SHP77 (cell line): ENCODE measurements at places on chromosomes 5 and 9.
A peak's percentile ranks its signal among the peaks of the same experiment; 100 is the strongest.

DNA sequence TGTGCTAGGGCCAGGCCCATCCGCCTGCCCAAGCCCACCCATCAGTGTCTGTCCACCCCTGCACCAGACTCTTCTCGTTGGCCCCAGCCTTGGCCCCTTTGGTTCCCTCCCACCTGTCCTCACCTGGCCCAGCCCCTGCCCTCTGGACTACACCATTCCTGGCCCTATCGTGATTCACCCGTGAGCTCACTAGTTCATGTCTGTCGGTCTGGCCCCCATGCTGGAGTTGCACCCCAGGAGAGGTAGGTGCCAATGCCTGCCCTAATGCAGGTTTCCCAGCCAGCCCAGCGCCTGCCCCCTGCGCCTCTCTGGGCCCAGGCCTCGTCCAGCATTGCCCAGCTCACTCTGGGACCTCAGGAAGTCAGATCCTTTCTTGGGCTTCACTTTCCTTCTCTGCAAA, 115.4 kb upstream of the LMX1B start:
- DNase-seq, result no peak

- DNase-seq, result no peak
These were observed 299.6 kb downstream of the NTRK2 start for GRCh38 chr9:84969084-84969483.

DNA sequence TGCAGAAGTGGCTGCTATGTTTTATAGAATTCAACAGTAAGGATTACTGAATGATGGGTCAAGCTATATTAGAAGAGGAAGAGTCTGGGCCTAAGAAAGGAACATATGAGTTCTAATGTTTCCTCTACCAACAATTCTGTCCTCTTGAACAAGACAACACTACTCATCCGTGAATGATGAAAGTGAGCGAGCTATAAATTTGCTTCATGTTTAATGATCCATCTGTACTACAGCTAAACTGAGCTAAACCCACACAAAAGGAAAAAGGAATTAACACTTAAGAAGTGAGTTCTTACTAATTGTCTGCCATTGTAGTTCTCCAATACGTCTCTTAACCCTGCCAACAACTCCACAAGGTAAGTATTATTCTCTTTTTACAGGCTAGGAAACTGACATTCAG, 204.4 kb downstream of the GLIS3 start:
- DNase-seq, result no peak

- no peak for DNase-seq
These were observed 12.4 kb downstream of the TTC39B start for GRCh38 chr9:15294604-15295003.

DNA sequence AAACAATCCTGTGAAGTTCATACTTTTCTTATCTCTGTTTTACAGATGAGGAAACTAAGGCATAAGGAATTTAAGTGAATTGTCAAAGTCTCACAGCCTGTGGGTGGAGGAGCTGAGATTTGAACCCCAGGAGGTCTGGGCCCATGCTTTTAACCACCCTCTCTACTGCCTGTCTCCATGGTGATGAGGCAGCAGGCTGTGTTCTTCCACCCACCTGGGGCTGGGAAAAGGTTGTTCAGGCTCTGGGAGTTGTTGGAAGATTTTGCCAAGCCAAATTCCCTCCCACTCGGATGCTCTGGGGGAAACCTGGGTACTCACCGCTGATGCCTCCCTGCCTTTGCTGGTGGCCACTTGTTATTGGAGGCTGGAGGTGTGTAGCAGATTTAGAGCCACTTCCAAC, 18.3 kb upstream of the SYNPO start:
- DNase-seq, result no peak

GRCh38 chr5:124872086-124872485, 125.6 kb upstream of the ZNF608 start:
- DNase-seq, result no peak

DNA sequence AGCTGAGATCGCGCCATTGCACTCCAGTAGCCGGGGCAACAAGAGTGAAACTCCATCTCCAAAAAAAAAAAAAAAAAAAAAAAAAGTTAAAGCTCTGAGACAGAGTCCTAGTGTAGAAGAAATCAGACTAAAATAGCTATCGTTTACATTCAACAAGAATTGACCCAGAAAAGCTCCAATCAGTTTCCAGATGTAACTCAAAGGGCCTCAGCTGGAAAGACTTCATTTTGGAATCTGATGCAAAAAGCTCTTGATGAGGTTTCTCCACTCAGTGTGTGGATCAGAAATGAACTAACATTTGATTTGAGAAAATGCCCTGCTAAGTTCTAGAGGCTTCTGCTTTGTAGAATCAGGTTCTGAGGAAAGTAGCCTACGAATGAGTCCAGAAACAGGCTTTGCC, 7.2 kb upstream of the C1QTNF2 start:
- DNase-seq, result no peak

- no peak for DNase-seq
These were observed 71.2 kb downstream of the PLAC8L1 start for GRCh38 chr5:146034127-146034526.

GRCh38 chr9:120891884-120892747, 15.1 kb upstream of the PHF19 start:
- no peak for DNase-seq

- no peak for DNase-seq
These were observed 8.5 kb upstream of the GLT6D1 start for GRCh38 chr9:135647884-135648283.

GRCh38 chr9:38141746-38142591, 72.9 kb upstream of the SHB start:
- no peak for DNase-seq

- DNase-seq, result no peak
These were observed 9.8 kb downstream of the SH2D3C start for GRCh38 chr9:127768698-127769097.

DNA sequence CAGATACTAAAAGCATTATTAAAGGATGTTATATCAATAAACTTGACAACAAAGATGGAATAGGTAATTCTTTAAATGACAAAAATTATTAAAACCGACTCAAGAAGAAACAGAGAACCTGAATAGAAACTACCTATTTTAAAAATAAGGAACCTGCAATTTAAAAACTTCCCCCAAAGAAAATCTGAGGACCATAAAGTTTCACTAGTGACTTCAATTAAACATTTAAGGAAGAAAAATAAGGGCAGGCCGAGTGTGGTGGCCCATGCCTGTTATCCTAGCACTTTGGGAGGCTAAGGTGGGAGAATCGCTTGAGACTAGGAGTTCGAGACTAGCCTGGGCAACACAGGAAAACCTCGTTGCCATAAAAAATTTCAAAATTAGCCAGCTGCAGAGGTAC, 99.6 kb downstream of the FANCC start:
- no peak for DNase-seq

GRCh38 chr5:155912291-155912690, 414.7 kb upstream of the SGCD start:
- no peak for DNase-seq

DNA sequence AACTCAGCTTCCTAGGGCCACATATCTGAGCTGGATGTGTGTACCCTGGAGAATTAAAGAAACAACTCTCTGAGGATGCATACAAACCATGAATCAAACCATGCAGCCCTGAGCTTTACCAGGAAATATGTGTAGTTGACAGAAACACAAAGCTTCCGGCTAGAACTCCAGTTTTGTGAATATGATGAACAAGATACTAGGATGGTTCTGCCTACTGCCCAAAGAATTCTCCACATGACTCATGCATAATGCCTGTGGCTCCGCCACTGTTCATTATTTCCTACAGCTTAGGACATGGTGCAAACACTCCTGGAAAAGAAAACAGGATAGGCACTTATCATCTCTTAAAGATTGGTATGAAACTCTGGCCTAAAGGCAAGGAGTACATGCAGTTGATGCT, 343.4 kb downstream of the DNAH5 start:
- no peak for DNase-seq

GRCh38 chr9:114383521-114384231, 4.1 kb downstream of the AKNA start:
- DNase-seq, result no peak

DNA sequence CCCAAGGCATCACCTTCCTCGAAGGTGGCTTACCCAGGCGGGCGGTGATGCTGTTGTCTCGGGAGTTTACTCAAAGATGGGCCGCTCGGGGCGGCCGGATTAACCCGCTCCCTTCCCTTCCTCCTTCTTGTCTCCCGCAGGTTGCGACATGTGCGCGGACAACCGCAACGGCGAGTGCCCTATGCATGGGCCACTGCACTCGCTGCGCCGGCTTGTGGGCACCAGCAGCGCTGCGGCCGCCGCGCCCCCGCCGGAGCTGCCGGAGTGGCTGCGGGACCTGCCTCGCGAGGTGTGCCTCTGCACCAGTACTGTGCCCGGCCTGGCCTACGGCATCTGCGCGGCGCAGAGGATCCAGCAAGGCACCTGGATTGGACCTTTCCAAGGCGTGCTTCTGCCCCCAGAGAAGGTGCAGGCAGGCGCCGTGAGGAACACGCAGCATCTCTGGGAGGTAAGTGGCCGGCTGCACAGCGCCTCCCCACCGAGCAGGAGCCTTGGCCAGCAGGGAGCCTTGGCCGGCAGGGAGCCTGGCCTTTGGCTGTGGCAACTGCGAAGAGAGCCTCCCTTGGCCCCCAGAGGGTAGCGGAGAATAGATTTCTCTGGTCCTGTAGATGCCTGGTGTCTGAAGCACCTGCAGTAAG, 10.6 kb downstream of the PRDM6 start:
- peak; percentile 40 for DNase-seq

DNA sequence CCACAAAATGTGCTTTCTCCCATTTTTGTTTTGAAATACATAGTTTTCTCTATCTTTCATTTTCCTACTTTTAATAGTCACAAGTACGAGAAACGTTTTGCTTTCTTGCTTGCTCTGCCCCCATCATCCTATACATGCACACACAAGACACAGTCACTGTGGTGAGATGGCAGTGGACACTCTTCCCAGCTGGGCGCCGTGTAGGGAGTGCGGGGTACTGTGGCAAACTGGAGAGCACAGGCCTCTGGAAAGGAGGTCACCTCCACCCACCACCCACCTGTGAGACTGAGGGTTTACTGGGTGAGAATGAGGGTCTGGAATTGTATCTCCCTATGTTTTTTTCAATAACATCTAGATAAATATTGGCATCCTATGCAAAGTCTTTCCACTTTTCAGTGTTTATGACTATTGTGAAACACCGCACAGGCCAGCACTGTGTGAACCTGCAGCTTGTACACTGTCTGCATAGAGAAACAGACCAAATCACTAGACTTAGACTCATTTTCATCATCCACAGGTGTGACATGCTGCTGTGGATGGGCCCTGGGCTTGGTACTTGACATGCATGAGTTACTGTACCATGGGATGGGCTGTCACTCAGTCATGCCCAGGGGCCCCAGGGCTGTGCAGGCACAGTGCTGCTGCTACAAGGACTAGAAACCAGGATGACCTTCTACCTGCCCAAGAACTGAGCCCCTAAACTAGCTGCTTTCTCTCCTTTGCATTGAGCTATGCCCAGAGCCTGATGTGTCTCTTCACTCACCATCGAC, 118.1 kb upstream of the LMX1B start:
- DNase-seq, result no peak
